ENCODE measurements at places on chromosomes 2 and 18. TPM values are rescaled to one million over a fixed set of nuclear protein-coding genes. Genes with fewer than 3 reads are reported as not detected.

Gene PLGLB2
- total RNA-seq: 0.89 TPM

Gene TOGARAM2
- under 0.01 TPM for total RNA-seq

Gene SFXN5
- 6.9 TPM for total RNA-seq

Gene HRH4
- total RNA-seq: not detected

Data from bronchus fibroblast of lung (primary cell).